Fibroblast of the aortic adventitia (primary cell): ENCODE measurements at places on chromosomes 3 and 15. TPM values are rescaled to one million over a fixed set of nuclear protein-coding genes. Genes with fewer than 3 reads are reported as not detected.

Gene FBXW12
- total RNA-seq = 0.27 TPM in 1 of 2 replicates, not detected in the other

Gene EIF3J
- 36.7 and 62.9 TPM in 2 replicates for total RNA-seq

Gene SPINK8
- total RNA-seq = not detected in 2 replicates

Gene CYP1A2
- total RNA-seq = not detected in 2 replicates

Gene ABI3BP
- 83.2 and 108 TPM in 2 replicates for total RNA-seq

Gene HOMER2
- 1.5 and 5.4 TPM in 2 replicates for total RNA-seq

Gene FGD5
- 0.18 and 3.9 TPM in 2 replicates for total RNA-seq

Gene RASGRF1
- not detected in 2 replicates for total RNA-seq

Gene ATP13A4
- total RNA-seq = 0.09 TPM in 1 of 2 replicates, not detected in the other

Gene TTLL13
- total RNA-seq = 0.09 TPM in 1 of 2 replicates, not detected in the other

Gene ACAN
- total RNA-seq = 2.0 and 3.3 TPM in 2 replicates

Gene P2RY1
- total RNA-seq = 0.81 and 1.1 TPM in 2 replicates

Gene SACM1L
- 18.5 and 30.7 TPM in 2 replicates for total RNA-seq

Gene FEZF2
- total RNA-seq = not detected in 2 replicates

Gene ARHGEF26
- total RNA-seq = 2.0 and 4.3 TPM in 2 replicates

Gene RTF1
- 29.5 and 29.6 TPM in 2 replicates for total RNA-seq

Gene CLRN1
- not detected in 2 replicates for total RNA-seq

Gene RPS27L
- total RNA-seq = 92.0 and 193 TPM in 2 replicates

Gene ADGRG7
- total RNA-seq = not detected in 2 replicates

Gene MKRN3
- 0.45 and 0.65 TPM in 2 replicates for total RNA-seq

Gene NEIL1
- 3.5 and 3.8 TPM in 2 replicates for total RNA-seq

Gene CCR8
- total RNA-seq = not detected in 2 replicates

Gene SELENOS
- total RNA-seq = 52.7 and 65.3 TPM in 2 replicates

Gene CNTN6
- total RNA-seq = 1.3 TPM in 1 of 2 replicates, not detected in the other

Gene SLCO2A1
- under 0.01 and 0.16 TPM in 2 replicates for total RNA-seq

Gene PPARG
- total RNA-seq = 11.1 and 39.4 TPM in 2 replicates

Gene PARP16
- total RNA-seq = 2.0 and 4.7 TPM in 2 replicates

Gene VWA5B2
- total RNA-seq = 0.72 TPM in 1 of 2 replicates, not detected in the other

Gene NOX5
- total RNA-seq = 0.08 and 0.27 TPM in 2 replicates

Gene CCDC39
- 0.27 and 8.1 TPM in 2 replicates for total RNA-seq

Gene GMPPB
- 14.3 and 31.0 TPM in 2 replicates for total RNA-seq

Gene CDHR4
- 0.09 TPM in 1 of 2 replicates, not detected in the other for total RNA-seq

Gene GOLGA8R
- 0.33 and 2.3 TPM in 2 replicates for total RNA-seq

Gene GREM1
- 25.1 and 181 TPM in 2 replicates for total RNA-seq

Gene NRROS
- 0.65 and 2.9 TPM in 2 replicates for total RNA-seq

Gene UBP1
- total RNA-seq = 40.1 and 48.3 TPM in 2 replicates

Gene DENND4A
- 18.6 and 30.3 TPM in 2 replicates for total RNA-seq

Gene FMN1
- total RNA-seq = 1.1 and 9.2 TPM in 2 replicates

Gene ACOX2
- total RNA-seq = 19.2 and 29.5 TPM in 2 replicates

Gene CFAP44
- total RNA-seq = 5.1 and 11.0 TPM in 2 replicates

Gene SLC9C1
- total RNA-seq = 0.33 and 0.45 TPM in 2 replicates

Gene ST8SIA2
- 0.25 TPM in 1 of 2 replicates, not detected in the other for total RNA-seq

Gene MAGI1
- 13.0 and 30.2 TPM in 2 replicates for total RNA-seq

Gene GOLGA8M
- 1.2 TPM in 1 of 2 replicates, not detected in the other for total RNA-seq

Gene ANKRD34C
- total RNA-seq = not detected in 2 replicates
